ENCODE measurements at places on chromosomes 2 and 18.

DNA sequence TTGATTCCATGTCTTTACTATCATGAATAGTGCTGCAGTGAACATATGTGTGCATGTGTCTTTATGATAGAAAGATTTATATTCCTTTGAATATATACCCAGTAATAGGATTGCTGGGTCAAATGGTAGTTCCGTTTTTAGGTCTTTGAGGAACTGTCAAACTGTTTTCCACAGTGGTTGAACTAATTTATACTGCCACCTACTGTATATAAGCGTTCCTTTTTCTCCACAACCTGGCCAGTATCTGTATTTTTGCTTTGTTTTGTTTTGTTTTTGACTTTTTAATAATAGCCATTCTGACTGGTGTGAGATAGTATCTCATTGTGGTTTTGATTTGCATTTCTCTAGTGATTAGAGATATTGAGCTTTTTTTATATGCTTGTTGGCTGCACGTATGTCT lies 641.6 kb downstream of the SUCLG1 start:
- DNase-seq, result no peak

GRCh38 chr2:237465515-237466148 lies 21.4 kb upstream of the MLPH start:
- no peak for DNase-seq

- no peak for DNase-seq
These were observed 31.4 kb downstream of the AFG3L2 start for GRCh38 chr18:12345491-12346239.

DNA sequence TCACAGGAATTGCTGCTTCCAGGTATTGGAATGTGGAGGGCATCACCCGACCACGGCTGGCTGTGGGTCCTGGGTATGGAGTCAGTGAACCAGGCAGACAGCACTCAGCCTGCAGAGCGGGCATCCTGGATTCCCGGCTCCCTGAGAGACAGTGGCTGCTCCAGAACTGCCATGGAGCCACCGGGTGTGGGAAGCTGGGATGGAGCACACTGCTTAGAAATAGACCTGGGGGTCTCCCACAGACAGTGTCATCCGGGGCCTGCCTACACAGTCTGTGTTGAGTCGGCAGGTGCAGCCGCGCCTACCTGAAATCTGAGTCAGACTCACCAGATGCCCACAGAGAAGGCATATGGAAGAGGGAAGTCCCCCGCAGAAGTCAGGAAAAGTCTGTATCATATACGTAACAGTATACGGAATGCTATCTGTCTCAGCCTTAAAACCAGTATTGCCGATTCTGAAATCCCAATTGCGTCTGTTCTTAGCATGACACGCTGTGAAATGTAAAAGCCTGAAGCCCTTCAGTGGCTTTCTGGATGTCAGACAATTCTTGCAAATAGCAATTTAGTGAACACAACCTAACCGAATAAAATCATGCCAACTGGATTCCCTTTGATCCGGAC lies 509.7 kb upstream of the MYT1L start:
- no peak for DNase-seq

DNA sequence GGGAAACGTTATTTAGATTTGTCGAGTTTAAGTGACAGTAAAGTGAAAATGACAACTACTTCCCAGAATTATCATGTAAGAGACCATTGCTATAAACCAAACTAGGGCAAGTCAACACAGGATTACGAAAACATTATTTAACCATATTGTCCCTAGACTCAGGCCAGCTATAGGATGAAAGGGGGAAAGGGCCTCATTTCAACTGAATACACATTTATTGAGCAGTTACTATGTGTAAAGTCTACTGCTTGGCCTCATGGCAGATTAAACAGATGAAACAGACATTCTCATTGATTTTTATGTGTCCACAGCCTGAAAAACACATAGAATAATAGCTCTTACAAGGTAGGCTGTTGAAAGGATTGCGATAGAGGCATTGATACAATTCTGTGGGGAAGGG lies 32.7 kb downstream of the ARHGEF33 start:
- no peak for DNase-seq

DNA sequence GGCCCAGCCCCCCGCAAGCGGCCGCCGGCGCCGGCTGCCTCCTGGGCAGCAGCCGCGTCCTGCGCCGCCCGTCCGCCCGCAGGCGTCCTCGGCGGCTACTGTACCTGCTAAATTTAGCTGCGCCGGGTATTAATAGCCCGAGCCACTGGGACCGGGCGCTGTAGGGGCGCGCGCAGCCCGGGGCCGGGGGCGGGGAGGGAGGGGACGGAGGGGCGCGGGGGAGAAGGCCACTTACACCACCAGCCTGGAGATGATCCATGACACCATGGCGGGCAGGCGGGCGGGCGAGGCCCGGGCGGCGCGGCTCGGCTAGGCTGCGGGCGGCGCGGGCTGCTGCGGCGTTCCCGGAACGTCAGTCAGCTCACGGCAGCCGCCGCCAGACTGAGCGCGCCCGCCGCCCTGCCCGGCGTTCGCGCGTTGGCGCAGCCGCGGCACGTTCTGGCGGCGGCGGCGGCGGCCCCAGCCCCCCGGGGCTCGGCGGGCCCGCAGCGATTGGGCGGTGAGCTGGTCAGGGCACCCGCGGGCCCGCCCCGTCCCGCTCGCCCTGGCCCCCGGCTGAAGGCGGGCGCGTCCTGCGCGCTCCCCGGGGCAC lies at the start of gene REEP1:
Gene REEP1, minus strand, starts transcription at position 383 of the 592 bp plus-strand sequence. Its CDS starts 116 bp downstream, at position 267.
- no peak for DNase-seq

DNA sequence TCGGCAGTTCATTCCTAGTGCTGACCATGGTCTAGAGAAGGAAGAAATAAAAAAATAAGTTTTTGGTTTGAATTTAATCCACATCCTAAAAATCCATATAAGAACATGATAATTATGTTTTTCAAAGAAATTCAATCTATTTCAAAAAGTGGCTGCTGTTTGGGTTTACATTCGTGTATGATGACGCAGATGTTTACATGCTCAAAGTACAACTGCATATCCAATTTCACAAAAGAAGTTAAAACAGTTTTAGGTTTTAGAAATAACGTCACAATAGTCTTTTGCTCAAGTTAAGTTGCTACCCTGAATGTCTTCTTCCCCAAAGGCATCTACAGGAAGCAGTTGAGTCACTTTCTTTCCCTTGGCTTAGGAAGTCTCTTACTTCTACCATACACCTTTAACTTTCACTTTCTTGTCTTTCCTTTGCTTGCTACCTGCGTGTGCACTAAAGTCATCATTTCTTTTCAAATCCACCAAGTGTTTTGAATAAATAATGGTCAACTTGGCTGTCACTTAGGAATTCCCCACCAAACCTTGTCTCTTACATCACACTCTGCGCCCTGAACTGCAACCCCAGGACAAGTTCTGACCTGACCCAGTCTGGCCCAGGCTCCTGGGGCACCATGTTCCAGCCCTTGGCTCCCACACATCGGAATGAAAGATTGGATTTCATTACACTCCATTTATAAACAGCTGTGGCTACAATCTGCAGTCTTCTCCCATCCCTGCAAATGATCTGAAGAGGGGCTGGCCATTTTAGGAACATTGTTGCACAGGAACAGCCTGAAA lies 28.4 kb downstream of the FAM237A start:
- DNase-seq, result no peak

DNA sequence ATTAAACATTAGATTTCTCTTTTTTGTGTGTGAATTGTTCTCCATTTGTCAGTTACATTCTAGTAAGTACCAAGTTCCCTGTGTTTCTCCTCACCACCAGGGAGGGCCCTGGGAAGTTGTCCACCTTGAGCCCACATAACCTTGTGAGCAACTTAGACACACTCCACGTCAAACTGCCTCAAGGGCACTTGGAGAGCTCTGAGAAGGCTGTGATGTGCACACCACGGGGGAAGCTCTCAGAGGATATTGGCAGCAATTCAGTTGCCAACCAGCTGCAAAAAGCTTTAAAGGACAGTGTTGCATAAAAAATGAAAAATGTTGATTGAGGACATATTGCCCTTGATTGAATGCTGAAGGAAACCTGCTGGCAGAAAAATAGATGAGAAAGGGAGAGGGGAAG lies 743.6 kb downstream of the RNF144A start:
- DNase-seq, result no peak

DNA sequence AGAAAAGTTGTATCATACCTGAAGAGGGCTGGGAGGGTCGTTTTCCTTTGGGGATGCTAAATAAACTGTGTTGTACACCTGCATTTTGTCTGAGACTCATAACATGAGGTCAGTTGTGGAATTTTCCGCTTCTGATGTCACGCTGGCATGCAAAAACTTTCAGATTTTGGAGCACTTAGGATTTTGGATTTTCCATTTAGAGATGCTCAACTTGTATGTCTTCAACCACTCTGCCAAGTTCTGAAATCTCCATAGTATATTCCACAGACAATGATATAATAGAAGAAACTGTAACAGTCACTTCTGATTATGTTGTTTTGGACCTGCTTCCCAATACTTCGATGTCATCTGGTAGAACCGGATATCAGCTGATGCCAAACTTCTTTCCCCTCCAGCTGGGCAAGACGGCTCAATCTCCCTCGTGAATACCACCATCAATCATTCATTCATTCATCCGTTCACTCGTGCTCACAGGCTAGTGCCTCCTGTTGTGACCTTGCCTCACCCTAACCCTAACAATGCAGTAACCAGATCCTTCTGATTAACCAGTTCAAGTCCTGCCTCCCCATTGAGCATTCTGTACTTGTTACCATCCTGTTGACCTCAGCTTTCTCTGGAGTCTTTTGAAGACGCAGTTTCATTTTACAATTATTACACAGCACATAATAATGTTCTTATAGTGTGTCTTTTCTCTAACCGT lies 5.3 kb upstream of the PLEKHH2 start:
- DNase-seq, result no peak

DNA sequence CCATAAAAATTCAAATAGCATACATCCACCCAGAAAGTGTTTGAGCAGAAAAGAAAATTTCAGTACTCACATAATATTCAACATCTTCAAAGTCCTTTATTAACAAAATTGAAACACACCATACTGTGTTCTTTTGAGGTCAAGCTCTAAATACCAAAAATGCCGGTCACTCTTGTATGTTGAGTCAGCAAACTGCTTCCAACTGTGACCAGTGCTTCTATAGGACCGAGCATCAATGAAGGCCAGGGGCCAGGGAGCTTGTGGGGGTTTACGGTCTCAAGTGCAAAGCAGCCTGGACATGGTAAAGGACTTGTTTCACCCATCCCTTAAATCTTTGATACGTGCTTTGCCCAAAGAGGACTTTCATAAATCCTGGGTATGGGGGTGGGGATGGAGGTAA lies 112.7 kb upstream of the REV1 start:
- DNase-seq, result no peak

- DNase-seq, result no peak
These were observed 200.1 kb upstream of the DTNA start for GRCh38 chr18:34509879-34510586.

DNA sequence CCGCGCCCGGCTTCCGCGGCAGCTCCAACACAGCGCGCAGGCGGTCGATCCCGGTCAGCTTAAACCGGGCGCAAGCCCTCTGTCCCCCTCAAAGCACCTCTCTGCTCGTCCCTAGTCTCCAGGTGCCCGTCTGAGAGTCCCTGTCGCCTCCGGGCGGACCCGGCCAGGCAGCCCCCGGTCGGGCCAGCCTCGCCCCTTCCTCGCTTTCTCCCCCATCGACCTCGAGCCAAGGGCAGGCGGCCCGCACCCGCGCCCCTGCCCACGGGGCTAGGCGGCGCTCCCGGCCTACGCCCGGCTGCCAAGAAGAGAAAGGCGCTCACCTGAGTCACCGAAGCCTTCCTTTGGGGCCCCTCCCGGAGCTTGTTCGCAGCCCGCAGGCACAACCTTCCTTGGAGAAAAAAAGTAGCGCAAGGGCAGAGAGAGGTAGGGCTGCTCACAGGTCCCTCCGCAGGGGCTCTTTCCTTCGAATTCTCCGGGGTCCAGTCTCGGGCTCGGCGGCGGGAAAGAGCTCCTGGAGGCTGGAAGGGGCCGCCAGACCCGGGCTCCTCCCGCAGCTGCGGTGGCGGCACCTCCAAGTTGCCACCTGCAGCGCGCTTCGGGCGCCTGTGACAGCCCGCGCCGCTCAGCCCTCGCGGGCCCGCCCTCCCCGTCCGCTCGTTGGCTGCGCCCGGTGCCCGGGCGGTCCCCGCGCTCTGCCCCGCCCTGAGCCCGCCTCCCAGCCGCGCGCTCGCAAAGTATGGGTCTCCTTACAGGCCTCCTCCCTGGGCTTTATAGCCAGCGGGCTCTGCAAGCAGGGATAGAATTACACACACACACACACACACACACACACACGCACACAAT lies 86.5 kb upstream of the EPB41L3 start:
- DNase-seq, result peak; percentile 16

- no peak for DNase-seq
These were observed 11.9 kb downstream of the CRIM1 start for GRCh38 chr2:36367486-36367885.

DNA sequence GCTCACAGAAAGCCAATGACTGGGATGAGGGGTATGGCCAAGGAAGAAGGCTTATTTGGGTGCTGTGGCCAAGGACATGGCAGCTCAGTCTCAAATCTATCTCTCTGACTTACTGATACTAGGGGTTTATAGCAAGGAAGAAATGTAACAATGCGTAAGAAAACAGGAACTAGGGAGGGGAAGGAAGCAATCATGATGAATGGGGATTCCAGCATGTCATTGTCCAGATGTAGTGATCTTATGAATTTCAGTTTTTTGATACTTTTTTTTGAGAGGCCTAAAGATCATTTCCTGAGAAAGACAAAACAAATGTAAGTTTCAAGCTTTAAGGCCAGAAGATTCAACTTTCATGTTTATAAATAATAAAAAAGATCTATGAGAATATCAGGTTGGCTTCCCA lies 298.6 kb upstream of the FAM98A start:
- DNase-seq, result no peak

- DNase-seq, result no peak
These were observed 16.5 kb upstream of the GPR155 start for GRCh38 chr2:174503161-174503809.

GRCh38 chr2:189641590-189641989 lies 19.7 kb upstream of the ASNSD1 start:
- no peak for DNase-seq

DNA sequence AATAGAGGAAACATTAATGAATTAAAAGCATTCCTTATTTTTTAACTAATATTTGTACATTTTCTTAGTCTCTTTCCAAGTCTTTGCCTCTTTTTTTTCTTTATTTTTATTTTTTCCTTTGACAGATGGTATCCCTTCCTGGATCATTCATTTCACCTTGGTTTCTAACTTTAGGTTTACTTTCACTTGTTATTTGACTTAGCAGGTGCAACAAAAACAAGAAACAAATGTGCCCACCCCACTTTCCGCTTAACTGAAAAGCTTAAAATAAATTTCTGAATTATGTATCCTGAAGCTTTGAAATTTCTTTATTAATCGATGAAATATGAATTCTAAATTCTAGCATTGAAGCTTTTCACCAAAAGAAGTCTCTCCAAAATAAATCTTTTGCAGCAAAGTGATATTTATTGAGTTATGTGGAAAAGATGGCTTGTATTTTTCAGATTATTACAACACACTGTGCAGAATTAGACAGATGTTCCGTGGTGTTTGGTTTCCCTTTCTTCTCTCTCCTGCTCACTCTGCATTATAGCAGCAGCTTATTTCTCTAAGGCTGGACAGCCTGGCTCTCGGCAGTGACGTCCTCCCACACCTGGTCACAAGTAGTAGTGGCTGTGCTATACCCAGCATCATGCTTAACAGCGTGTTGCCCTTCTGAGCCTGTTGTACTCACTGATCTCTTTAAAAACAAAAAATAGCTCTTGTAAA lies 99.1 kb upstream of the ZNF397 start:
- no peak for DNase-seq
